ENCODE measurements at places on chromosomes 6 and 20. TPM values are rescaled to one million over a fixed set of nuclear protein-coding genes. Genes with fewer than 3 reads are reported as not detected.

The SLC35B3 gene
- 15.6 TPM for total RNA-seq

DNA sequence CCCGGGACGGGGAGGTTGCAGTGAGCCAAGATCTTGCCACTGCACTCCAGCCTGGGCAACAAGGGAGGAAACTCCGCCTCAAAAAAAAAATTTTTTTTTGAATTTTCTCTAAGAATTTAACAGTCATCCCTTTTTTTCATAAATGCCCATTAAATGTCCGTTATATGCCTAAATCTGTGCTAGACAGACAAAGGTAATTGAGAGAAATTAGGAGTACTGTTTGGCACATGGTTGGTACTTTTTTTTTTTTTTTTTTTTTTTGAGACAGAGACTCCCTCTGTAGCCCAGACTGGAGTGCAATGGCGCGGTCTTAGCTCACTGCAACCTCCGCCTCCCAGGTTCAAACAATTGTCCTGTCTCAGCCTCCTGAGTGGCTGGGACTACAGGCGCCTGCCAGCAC is 1.7 kb downstream of the PCMT1 start:
- H3K27me3 ChIP-seq = no peaks in the 10 kb centered on the region
- no peaks in the 10 kb centered on the region for H3K36me3 ChIP-seq
- peaks cover 24% of the 10 kb centered on the region for H3K4me1 ChIP-seq

GRCh38 chr6:133590814-133591213 is 298.1 kb upstream of the TCF21 start:
- DNase-seq = no peak
- H3K4me3 ChIP-seq = no peak overlapping the region

- no peak overlapping the region for H3K4me3 ChIP-seq
- no peak overlapping the region for H3K27ac ChIP-seq
- H3K4me1 ChIP-seq = peaks cover 24% of the 10 kb centered on the region
- no peaks in the 10 kb centered on the region for H3K27me3 ChIP-seq
Observed at GRCh38 chr6:158056355-158056754, 74.7 kb downstream of the SYNJ2 start.

GRCh38 chr6:106094261-106094963 is 8.3 kb downstream of the PRDM1 start:
- no peak overlapping the region for H3K27ac ChIP-seq
- H3K4me3 ChIP-seq = no peak overlapping the region
- H3K27me3 ChIP-seq = peaks cover 40% of the 10 kb centered on the region
- H3K4me1 ChIP-seq = no peaks in the 10 kb centered on the region

DNA sequence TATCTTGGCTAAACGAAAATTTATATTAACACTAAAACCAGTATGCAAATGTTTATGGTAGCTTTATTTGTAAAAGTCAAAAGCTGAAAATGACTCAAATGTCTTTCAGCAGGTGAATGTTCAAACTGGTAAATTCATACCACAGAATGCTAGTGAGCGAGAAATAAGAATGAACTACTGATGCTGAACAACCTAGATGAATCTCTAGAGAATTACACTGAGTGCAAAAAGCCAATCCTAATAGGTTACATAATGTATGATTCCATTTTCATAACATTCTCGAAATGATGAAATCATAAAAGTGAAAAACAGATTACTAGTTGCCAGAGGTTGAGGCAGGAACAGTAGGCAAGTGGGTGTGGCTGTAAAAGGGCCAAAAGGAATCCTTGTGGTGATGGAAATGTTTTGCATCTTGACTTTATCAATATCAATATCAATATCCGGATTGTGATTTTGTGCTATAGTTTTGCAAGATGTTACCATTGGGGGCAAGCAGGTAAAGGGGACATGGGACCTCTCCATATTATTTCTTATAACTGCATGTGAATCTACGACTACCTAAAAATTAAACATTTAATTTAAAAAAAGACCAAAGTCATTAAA is 26.1 kb downstream of the ZNF311 start:
- no peaks in the 10 kb centered on the region for H3K27me3 ChIP-seq
- H3K36me3 ChIP-seq = no peaks in the 10 kb centered on the region
- no peak overlapping the region for H3K4me3 ChIP-seq
- DNase-seq = no peak
- H3K4me1 ChIP-seq = no peaks in the 10 kb centered on the region
- no peak overlapping the region for H3K27ac ChIP-seq

All from adrenal gland (tissue), 19 donors.